Activated CD4-positive, alpha-beta T cell treated with anti-CD3 and anti-CD28 coated beads for 1 hour (primary cell): ENCODE measurements at places on chromosomes 16 and 17.

DNA sequence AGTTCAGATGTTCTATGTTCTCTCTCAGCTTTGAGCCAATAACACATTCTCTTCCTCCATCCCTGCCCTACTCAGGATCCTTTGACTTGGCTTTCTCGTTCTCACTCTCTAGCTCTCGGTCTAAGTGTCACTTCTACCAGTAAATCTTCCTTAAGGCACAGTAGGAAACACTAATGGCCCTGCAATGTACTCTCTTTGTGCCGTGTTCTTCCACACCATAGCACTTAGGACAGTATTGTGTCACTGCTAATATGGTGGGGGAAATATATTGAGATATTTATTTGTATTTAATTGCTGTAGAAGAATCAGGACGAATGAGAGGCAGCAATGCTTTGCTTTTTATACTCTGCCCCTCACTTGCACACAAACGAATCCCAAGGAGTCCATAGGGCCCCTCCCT lies 493.1 kb downstream of the SHISA9 start:
- DNase-seq = no peak

- no peak for DNase-seq
Observed at GRCh38 chr16:17723531-17724134, 252.9 kb upstream of the XYLT1 start.

- no peak for DNase-seq
Observed at GRCh38 chr16:53816211-53816836, 112.4 kb downstream of the FTO start.

DNA sequence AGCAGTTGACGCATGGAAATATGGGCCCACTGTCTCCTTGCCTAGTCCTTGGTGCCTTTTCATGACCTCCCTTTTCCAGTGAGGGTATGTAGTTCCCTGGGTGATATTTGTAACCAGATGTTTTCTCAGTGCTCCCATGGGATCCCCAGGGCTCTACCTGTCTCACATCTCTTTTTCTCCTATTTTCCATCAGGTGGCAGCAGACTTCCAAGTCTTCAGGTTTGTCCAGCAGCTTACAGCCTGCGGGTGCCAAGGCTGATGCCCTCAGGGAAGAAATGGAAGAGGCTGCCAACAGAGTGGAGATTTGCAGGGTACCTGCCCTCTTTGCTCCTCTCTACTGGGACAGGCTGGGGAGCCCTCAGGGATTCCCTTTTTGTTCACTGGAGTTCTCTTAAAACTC lies 89.1 kb downstream of the ELAC2 start:
- DNase-seq = no peak

DNA sequence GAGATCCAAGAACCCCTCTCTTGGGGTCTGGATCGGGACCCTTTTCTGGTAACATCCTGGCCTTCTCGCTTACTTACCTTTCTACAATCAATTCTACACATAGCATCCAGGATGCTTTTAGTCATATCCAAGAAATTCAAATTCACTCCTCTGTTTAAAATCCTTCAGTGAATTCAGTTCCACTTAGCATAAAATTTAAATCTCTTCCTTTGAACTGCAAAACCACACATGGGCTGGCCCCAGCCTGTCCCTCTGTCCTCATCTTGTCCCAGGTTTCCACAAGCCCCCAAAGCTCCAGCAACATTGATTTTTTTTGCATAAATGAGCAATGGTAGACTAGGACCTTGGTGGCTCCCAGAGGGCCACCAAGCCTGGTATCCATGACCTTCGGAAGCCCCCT lies 96.4 kb upstream of the C16orf82 start:
- DNase-seq = no peak

DNA sequence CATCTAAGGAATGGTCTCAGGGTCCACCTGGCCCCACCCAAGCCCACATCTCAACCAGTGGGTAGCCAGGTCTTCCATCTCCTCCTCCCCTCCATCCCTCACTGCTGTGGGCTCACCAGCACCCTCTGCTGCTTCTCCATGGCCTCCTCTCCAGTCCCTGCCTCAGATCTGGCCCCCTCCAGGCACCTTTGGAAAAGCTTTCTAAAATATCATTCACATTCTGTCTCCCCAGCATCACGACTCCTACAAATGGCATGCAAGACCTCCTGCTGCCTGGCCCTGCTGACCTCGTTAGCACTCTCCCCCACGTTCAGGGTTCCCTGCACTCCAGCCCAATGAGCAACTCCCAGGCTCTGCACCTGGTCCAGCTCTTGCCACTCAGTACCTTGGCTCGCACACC lies 13.7 kb downstream of the GLP2R start:
- DNase-seq = no peak

DNA sequence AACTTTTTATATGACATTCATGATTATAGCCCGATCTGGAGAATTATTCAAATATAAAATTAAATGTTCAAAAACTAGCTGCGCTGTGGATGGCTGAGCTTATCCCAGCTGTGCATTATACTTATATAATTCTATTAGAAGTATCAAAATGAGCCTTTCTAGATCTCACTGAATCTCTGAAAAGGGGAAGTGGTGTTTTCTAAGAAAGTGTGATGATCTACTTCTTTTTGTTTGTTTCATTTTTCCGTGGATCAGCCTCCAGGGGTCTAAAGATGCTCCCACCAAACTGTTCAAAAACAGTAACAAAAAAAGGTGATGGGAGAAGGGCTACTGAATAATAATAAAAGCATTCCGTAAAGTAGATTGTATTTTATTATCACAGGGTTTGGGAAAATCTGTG lies 411.3 kb upstream of the PSMD7 start:
- DNase-seq = no peak

- DNase-seq = peak; percentile 29
Observed at GRCh38 chr17:28547623-28548416, 4.6 kb downstream of the UNC119 start.

DNA sequence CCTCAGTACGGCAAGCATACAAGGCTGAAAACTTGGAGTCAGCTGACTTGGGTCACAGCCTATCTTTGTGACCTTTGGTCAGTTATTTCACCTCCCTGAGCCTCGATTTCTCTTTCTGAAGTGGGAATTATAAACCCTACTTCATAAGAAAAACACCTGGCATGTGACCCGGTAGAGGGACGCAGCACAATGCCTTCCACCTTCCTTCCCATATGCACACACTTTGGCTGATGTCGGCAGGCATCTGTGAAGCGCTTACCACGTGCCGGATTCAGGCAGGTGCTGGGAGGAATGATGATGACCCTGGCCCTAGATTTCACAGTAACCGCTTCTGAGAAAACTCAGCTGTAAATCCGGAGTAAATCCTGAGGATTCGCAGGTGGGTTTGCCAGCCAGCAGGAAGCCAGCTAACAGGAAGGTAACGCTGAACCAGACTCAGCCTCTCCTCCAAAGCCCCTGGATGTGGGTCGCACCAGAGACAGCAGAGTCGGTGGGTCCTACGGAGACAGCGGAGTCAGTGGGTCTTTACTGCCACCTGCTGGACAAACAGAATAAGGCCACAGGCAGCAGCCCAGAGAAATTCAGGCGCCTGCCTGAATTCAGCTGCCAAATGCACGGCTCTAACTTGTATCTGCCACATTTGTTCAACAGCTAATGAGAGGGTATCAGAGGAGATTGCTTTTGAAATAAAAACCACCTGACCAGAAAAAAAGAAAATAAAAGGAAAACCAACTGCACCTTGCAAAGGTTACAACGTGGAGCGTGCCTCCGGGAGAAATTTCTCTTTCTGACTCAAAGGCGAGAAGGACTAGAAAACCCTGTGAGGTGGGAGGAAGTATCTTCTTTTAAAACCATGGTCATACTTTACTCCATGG lies 16.6 kb downstream of the COPRS start:
- peak; percentile 37 for DNase-seq

- DNase-seq = no peak
Observed at GRCh38 chr17:61843435-61843834, 19.9 kb downstream of the BRIP1 start.

- no peak for DNase-seq
Observed at GRCh38 chr17:57480438-57481196, 224.3 kb downstream of the MSI2 start.

- DNase-seq = no peak
Observed at GRCh38 chr17:74579900-74580299, 12.2 kb downstream of the CD300LD start.

- DNase-seq = no peak
Observed at GRCh38 chr17:33284022-33284421, 9.1 kb downstream of the ASIC2 start.

DNA sequence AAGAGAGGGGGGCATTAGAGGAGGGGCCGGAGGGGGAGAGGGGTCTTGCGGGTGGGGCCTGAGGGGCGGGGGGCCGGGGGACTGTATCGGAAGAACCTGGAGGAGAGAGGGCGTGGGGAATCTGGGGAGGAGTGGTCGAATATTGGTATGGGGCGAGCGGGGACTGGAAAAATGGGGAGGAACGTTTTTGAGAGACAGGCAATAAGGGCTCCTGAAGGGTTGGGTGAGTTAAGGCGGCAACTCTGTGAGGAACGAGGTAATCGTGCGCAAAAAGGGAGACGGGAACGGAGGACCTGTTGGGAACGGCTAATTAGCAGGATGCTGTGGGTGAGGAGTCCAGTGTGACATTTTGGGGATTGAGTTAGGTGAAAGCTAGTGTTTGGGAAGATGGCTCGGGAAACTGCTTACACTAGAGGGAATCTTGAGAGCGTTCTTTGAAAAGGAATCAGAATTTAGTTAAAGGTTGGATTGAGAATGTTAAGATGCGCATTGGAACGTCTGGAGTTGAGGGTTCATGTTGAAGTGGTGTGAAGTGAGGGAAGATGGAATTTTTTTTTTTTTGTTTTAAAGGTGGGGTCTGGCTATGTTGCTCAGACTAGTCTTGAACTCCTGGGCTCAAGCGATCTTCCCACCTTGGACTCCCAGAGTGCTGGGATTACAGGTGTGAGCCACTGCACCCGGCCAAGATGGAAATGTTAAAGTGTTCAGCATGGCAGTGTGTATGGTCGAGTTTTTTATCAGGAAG lies 662 bp downstream of the WIPF2 start:
- peak; percentile 12 for DNase-seq

GRCh38 chr16:85204242-85205010 lies 92.2 kb upstream of the CIBAR2 start:
- DNase-seq = no peak

- DNase-seq = no peak
Observed at GRCh38 chr17:75814021-75814395, 29.4 kb downstream of the UNK start.

DNA sequence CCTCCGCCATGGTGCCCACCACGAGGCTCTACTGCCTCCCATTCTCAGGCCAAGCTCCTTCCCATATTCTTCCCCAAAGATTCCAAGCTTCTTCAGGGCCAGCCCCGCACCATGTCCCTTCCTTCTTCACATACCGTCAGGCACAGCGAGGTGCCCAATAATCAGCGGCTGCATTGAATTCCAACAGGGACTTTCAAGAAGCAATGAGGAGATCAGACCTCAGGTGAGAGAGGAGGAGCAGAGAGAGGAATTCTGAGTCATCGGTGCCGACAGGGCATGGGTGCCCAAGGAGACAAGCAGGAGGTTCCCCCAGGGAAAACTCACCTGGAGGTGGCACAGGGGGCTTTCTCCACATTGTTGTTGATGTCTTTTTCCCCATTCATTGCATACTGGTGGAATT lies 2.0 kb downstream of the NOS2 start:
- no peak for DNase-seq

DNA sequence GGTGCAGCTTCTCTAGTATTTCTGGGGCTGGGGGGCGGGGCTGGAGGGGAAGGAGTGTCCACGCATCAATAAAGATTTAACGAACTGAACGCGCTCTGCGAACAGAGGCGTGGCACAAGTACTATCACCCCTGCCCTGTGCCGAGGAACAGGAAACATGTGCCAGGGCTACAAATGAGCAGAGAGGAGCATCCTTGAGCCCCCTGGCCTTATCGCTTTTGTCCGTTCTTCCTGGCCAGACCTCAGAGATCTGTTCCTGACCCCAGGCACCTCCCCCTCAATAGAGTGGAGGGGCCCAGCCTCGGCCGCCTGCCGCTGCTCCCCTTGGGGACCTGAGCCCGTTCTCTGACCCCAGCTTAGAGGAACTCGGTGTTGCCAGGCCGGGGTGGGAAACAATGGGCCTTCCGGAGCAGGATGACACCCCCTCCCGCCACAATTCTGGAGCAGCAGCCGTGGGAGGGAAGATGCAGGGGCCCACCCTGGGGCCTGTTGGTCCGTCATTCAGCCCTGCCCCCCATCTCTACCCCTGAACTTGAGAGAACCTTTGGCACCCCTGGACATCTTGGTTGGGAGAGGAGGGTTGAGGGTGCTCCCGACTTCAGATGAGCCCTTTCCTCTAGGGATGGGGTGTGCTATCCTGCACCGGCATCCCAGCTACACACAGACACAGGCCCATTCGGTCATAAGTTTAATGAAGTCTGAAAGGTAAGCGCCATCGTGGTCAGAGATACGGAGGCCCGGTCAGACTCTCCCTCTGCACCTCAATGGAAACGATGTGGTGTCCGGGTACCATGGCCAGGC lies 1.1 kb downstream of the NAA38 start:
- DNase-seq = peak; percentile 45

DNA sequence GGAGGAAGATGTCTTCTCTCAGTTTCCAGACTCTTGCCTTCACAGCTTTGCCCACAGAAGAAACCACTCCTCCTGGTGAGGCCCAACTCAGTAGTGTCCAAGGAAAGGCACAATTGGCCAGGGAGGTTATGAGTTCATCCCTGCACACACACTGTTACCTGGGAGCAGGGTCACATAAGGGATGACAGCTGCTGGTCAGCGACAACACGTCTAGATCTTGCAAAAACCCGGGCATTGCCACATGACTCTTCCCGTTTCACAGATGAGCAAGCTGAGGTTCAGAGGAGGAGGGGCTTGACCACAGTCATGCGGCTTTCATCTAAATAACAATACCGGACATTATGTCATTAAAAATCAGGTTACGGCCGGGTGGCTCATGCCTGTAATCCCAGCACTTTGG lies 186.0 kb downstream of the COPRS start:
- DNase-seq = no peak

DNA sequence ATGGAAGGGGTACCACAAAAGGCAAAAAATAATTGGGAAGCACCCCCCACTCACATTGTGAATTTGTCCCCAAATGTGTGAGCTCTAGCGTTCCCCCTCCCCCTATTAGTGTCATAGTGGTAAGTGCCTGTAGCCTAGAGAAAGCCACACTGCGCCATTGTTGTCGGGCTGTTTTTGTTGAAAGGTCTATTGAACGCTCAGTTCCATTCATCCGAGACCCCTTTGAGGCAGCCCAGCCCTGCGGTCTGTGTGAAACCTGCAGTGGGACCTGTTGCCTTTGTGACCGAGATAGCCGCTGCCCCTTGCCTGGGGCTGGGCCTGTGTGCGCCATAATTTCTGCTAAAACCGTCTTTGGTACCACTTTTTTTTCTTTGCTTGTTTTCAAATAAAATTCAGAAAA lies 3.0 kb downstream of the JPT2 start:
- no peak for DNase-seq

DNA sequence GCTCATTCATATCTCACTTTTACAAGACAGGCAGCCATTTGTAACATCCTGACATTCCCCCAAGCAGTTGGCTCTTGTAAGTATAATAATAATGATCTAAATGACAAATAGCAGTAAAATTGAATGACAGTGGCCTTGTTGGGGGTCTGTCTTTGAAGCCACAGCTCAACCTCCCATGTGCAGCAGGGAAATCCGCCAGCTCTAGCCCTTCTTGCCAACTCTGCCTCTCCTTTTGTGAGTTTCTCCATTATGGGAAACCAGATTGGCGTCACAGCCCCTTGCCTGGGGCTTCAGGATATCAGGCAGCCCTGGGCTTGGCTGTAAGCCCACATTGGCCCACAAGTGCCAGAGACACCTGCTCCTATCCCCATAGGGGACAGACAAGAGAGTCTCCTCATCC lies 70.4 kb upstream of the CACNG5 start:
- no peak for DNase-seq
